ENCODE measurements at places on chromosomes 1 and 21.
A peak's percentile ranks its signal among the peaks of the same experiment; 100 is the strongest.

DNA sequence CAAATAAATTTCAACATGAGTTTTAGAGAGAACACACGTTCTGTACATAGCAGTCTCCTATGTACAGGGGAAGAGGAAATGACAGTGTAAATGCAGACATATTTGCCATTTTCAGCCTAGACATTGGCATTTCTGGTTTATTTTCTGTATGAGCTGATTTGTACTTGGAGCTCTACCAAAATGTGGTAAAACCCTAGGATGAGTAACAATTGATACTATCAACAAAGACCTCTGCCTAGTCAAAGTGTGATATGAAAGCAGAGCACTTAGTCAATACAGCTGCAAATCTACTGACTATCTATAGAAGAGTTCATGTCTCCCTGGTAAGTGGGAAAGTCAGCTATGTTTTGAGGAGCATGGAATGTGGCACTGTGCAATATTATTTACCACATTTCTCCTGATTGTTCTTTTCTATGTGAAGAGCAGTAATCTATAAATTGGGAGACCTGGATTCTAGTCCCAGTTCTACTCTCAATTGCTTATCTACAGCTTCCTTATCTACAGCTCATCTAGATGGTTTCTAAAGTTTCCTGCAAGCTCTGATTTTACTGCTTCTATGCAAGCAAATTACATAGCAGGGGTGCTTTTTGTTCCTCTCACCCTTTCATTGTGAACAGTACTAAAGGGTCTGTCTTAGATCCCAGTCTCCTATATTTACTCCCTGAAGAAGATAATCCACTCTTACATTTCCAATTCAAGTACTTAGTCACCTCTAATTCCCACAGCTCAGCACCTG is 334.2 kb downstream of the NTNG1 start:
- DNase-seq: no peak

GRCh38 chr1:59475737-59476136 is 178.8 kb downstream of the FGGY start:
- no peak for DNase-seq

DNA sequence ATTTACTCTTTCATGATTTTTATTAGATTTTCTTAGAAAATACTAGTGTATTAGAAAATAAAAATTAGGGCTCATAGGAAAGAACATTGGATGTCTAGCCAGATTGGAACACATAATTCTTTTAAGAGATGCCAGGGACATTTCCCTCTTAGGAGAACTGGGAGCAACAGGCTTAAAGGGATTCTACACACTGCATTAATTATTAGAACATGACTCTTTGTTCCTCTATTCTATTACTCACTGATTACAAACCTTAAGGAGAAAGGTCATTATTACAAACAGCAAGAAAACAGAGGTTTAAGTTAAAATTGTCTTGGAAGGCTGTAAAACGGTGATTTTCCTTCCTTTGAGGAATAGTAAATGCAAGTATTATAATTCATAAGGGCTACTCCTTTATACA is 32.9 kb upstream of the VAV3 start:
- DNase-seq: no peak

GRCh38 chr1:153572569-153573015 is 6.9 kb upstream of the S100A2 start:
- DNase-seq: peak; percentile 83

- DNase-seq: no peak
These were observed 254.4 kb downstream of the FOXD2 start for GRCh38 chr1:47692196-47692595.

- no peak for DNase-seq
These were observed 93.3 kb upstream of the ATP1A1 start for GRCh38 chr1:116279715-116280114.

DNA sequence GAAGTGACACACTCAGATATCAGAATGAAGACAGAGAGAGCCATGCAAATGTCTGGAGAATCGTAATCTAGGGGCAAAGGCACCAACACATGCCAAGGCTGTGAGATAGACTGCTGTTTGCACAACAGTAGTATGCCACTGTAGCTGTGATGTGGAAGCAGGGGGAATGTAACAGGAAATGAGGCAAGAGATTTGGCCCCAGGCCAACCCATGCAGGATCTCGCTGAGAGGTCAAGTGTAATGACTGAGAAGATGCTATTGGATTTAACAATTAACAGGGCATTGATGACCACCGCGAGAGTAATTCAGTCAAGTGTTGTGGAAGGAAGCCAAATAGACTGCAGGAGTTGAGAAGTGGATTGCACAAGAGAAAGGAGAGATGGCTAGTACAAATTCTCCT is 107.3 kb upstream of the ST6GALNAC5 start:
- DNase-seq: no peak

- no peak for DNase-seq
These were observed 97.7 kb upstream of the IRF2BP2 start for GRCh38 chr1:234707641-234708040.

DNA sequence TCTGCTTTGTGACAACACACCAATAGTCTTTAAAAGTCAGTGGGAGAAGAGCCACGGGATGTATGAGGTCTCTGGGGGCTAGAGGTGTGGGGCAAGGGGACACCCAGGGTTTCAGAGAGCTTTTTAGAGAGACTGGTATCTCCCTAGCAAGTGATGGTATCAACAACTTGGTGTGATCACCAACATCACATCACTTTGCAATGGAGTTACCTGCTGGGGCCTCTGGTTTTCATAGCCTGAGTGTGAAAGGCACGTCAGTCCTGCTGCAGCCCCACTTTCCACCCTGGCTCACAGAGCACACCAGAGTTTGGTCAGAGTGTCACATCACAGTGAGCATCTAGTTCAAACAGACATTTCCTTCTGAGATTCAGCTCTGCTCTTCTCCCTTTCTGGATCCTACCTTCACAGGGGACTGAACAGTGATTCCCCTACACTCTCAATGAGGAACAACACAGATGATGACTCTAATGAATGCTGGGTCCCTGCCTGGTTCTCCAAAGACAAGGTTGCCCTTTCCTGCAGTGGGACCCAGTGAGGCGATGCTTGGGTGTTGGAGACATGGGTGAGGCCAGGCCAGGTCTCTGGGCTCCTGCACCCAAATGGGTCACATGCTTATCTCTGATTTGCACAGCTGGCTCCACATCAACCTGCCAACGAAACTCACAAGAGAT is 2.0 kb upstream of the MAN1C1 start:
- DNase-seq: no peak

GRCh38 chr1:21691739-21692138 is 22.6 kb upstream of the RAP1GAP start:
- DNase-seq: no peak

DNA sequence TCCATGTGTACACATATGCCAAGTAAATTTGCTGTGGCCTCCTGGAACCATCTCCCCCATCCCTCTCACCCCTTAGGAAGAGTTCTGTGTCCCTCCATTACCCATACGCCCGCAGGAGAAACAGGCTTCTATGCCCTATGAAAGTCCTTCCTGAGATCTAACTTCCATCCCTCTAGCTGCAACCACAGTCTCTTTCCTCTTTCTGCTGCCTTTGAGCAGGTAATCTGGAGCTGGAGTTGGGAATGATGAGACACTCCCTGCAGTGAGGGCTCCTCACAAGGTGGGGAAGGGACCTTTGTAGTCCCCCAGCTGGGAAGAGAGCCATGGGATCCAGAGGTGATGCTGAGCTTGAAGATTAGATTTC is 2.0 kb upstream of the KCNQ4 start:
- DNase-seq: no peak

GRCh38 chr1:68916221-68916902 is 419.5 kb upstream of the DEPDC1 start:
- no peak for DNase-seq

DNA sequence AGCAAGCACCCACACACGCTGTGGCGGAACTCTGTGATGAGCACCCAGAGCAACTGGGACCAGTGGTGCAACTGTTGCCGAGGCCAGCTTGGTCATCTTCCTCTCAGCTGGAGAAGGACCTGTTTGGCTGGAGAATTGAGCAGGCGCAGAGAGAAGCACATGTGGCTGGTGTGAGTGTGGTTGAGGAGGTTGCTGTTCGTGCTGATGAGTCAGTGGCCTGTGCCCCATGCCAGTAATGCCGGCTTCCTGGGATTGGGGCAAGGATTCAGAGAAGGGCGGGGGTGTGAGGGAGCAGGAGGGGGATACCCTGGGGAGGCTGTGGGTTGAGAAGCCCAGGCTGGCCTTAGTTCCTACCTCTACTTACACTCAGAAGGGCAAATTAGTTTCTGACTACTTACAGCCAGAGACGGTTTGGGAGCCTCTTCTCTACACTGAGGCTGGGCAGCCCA is 57.5 kb upstream of the EPS8L3 start:
- DNase-seq: peak; percentile 74

DNA sequence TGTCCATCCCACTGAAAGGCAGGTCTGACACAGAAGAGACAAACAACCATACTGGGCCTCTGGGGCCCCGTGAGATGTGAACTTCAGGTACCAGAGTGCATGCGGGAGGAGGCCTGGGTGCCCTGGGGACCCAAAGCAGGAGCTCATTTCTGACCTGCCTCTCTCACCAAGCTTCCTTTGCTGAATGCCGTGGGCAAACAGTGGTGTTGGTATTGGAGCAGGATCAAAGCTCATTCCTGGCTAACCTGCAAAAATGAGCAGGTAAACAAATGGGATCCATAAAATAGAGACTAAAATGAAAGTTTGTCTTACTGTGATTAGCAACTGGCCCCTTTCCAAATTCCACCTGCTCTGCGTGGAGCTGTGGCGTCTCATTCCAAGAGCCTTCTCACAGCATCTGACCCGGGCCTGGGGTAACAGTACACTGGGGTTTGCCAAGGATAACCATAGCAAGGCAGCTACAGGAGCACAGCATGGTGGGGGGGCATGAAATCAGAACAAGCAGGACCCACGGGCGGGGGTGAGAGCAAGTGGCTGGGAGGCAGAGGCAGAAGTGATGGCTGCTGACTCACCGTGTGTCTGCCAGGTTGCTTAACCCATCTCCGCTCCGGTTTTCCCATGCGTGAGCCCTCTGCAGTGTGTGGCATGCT is 103.6 kb downstream of the KIF26B start:
- DNase-seq: no peak

DNA sequence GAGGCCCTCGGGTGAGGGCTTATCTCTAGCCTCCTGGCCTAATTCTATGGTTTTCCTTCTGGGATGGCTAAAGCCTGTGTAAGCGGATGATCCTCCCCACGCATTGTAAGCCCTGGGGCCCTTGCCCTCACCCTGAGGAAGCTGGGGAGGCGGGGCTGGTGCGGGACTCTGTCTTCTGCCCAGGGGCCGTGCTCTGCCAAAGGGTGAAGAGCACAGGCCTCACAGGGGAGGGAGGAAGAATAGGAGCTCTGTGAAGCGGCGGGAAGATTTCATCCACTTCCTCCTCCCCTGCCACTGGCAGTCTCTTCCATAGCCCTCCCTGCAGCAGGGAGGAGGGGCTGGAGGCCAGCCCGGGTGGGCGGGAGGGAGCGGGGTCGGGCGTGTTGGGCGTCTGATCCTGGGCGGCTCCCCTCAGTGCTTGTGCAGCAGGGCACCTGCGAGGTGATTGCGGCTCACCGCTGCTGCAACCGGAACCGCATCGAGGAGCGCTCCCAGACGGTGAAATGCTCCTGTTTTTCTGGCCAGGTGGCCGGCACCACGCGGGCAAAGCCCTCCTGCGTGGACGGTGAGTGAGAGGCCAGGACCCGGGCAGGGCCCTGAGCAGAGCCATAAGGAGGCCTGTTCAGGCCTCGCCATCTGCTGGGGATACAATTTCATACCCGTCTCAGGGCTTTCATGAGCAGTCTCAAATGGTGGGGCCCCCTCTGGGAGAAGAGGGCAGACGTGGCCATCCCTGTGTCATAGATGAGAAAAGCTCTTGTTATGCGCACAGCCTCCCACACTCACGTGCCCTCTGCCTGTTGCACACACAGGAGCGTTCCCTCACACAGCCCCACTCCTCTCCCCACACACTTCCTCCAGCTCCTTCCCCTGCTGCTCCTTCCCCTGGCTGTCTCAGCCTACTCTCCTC is 7.7 kb upstream of the PPM1J start:
- peak; percentile 47 for DNase-seq

- no peak for DNase-seq
These were observed 46.2 kb downstream of the GPR3 start for GRCh38 chr1:27438621-27439061.

DNA sequence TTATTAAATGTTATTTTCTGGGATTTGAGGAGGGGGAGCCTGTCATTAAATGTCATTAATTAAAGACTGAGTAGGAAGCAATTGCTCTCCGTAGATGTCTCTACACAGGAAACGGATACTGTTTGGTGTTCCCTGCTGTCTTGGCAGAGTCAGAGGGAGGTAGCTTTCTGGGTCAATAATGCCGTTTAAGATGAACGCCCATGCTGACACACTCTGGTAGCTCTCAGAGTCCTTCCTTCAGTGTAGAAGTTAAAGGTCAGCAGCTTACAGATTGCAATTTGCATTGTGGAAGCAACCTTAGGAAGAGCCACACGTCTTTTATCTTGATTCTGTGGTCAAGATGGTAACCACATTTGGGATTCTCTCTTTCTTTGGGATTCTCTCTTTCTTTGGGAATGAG is 257.5 kb downstream of the KIF26B start:
- no peak for DNase-seq

GRCh38 chr1:96804648-96805047 is 83.1 kb downstream of the PTBP2 start:
- no peak for DNase-seq

- no peak for DNase-seq
These were observed 435.9 kb downstream of the KIF26B start for GRCh38 chr1:245590726-245591125.

- no peak for DNase-seq
These were observed 153.3 kb downstream of the PTPRU start for GRCh38 chr1:29389533-29390041.

GRCh38 chr1:3130268-3130667 is 61.3 kb downstream of the PRDM16 start:
- DNase-seq: no peak

DNA sequence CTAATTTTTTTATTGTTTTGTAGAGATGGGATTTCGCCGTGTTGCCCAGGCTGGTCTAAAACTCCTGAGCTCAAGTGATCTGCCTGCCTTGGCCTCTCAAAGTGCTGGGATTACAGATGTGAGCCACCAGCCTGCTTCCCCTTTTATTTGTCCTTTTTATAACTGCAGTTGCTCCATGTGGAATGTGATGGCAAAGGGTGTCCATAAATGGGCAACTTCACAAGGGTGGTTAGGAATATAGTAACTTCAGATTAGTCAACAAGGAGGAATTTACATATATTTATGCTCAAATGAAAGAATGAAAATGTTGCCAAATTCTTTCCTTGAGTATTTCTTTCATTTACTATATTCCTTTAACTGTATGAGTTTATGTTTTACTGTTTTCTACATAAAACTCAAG is 182.9 kb downstream of the BACH1 start:
- no peak for DNase-seq

- peak; percentile 89 for DNase-seq
These were observed 3.2 kb downstream of the GPR3 start for GRCh38 chr1:27395441-27396195.

DNA sequence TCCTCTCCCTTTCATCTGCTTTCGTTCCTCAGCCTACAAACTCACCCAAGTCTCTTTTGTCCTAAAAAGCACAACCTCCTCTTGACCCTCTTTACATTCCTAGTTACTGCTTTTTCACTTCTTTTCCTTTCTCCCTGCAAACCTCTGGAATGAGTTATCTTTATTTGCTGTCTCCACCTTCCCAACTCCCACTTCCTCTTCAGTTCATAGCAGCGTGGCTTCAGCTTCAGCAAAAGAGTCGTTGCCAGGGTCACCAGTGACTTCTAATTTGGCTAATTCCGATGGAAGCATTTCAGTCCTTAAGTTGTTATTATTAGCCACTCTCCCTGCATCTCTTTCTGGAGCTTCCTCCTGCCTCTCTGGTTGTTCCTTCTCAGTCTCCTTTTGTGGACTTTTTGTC is 6.2 kb upstream of the TMEM54 start:
- DNase-seq: no peak

All from activated CD4-positive, alpha-beta memory T cell treated with anti-CD3 and anti-CD28 coated beads for 36 hours (primary cell).